Activated naive CD8-positive, alpha-beta T cell treated with anti-CD3 and anti-CD28 coated beads, Interleukin-2, amount 50 U/mL, for 24 hours (primary cell): ENCODE measurements at places on chromosomes 11 and 22.

DNA sequence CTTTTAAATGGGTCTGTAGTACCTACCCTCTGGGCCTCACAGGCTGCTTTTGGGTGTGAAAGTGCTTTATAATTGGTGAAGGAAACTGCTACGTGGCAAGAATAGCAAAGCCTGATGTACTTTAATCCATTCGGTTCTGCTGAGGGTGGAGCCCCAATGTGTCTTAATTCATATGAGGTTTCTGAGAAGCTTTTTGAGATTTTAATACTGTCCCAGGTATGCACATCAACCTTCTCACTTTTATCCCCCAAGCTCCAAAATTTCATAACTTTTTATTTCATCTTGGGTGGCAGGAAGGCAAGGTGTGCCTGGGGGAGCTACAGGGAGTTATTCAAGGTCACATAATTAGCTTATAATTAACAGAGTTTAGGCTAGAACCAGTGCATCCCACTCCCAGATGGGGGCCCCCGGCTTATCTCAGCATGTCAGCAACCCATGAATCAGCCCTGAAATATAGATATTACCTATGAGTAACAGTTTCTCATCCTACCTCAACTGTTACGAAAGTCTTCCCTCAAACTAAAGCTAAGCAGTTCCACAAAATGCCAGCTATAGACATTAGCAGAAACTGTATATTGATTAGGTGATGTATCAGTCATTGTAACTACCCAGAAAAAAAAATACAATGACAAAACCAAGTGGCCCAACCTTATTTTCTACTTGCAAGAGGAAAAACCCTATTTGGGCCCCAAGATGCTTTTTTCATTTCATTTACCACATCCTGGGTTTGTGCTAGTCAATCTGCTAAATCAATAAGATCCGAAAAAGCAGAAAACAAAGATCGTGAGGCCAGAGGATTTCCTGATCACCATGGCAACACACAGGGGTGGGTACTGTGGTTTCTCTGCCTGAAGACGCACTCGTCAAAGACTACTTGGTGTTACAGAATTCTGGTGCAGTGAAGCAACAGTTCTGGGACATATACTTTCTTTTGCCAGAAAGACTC is 26.7 kb downstream of the CD44 start:
- DNase-seq = peak; percentile 79

DNA sequence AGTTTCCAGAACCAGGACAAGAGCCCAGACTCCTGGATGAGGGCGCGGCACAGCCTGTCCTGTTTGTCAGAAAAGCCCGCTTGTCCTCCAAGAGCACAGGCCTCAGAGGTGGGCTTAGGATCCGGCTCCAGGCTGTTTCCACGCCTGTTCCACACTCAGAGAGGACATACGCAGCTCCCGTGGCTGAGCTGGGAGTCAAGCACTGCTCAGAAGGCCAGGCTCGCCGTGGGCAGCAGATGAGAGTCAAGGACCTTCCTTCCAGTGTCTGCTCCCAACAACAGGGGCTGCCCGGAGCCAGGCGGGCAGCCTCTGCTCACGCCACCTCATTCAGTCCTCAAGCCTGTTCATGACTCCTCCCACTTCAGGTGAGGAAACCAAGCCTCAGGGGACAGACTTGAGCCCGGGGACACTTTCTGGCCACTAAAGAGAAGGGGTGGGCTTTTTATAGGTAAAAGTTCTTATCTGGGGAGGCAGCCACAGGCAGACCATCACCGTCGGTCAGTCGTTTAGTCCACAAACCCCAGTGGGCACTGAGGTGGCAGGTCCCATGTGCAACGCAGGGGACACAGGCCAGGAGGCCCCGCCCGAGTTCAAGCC is 3.8 kb downstream of the CYB5R3 start:
- no peak for DNase-seq

DNA sequence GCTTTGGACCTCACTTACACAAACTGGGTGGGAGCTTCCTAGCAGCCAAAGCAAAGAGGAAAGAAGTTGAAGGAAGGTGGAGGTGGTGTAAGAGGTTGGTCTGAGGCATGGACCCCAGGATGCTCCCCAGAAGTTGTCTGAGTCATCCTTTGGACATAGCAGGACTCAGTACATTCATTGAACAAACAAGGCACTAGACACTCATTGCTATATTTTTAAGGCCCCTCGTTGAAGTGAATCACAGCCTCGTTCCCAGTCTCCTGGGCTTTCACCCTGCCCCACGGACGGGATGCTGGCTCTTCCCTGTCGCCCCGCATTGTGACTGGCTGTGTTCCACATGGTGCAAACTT is 95.9 kb upstream of the FGF3 start:
- no peak for DNase-seq

- no peak for DNase-seq
Measured at GRCh38 chr11:70536051-70536877, 137.9 kb downstream of the CTTN start.

DNA sequence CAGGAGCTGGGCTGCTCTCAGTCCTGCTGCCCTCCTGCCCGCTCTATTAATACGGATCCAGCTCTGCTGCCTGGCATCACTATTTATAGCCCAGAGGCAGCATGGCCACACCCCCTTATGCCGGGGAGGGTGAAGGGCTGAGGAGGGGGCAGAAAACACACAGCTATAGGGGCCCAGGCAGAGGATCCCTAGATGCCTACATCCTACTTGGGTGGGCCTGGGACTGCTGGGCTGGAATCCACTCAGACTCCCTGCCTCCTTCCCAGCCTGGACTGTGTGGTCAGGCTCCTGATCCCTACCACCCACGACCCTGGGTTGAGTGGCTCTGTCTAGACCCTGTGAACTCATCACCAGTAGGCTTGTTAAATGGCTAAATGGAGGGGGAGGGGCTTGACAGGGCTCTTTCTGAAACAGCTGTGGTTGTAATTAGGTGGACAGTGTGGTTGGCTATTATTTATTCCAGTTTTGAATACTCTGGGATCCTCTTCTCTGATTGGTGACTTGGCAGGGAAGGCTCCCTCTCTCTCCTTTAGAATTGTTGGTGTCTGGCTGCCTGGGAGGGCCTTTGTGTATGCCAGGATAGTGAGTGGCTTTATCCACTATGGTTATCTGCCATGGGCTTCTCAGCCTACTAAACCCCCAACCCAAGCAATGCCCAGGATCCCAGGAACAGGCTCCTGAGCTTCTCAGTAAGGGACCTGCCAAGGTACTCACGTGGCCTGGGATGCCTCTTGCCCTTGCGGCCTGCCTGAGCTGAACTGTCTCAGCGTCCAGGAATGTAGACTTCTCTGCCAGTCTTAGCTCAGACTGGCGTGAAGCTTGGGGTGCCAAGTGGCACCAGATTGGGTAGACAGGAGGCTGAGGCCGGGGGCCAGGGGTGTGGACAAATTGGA is 15.2 kb downstream of the PHLDB1 start:
- no peak for DNase-seq

DNA sequence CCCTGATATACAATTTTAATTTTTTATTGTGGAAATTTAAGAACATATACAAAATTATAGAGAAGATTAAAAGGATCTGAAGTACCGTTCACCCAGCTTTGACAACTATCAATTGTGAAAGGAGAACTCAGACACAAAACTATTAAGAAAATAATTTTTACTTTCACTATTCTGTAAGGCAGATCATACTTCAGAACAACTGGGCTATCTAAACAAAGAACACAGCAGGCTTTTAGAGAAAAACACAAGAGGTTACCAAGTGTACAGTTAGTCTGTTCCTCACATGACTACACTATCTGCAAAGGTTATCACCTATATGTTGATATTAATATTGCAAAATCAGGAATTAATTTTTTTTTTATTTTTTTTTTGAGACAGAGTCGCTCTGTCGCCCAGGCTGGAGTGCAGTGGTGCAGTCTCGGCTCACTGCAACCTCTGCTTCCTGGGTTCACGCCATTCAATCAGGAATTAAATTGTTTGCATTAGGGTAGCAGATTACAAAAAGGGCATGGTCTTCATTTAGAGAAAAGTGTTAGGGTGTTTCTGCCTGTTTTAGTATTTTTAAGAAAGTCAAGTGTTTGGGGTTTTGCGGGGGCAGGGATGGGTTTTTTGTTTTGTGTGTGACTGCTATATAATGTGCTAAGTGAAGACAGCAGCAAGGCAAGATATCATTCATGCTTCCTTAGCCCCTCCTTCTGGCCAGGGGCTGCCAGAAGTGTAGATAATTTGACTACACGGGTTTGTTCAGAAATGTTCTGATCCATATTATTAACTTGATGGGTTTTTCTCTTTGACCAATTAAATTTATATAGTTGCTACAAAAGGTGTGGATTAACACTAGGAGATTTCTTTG is 27.6 kb upstream of the SIK2 start:
- no peak for DNase-seq

DNA sequence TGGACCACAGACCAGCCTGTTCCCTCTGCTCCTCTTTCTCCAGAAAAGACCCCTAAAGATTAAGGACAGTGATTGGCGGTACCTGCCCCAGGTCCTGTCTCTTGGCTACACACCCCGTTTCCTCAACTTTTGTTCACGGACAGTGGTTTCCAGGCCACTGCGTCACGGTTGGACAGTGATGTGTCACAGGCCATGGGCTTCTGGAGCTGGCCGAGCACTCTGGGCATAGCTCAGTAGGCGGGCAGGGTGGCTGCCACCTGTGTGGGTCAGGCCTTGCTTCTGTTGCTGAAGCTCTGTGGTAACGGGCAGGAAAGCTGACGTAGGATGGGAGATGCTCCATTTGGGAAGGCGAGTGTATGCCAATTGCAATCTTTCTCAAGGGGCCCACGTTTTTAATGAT is 13.6 kb downstream of the TUB start:
- DNase-seq = no peak
